ENCODE measurements at places on chromosomes 16 and 17. TPM values are rescaled to one million over a fixed set of nuclear protein-coding genes. Genes with fewer than 3 reads are reported as not detected.

GRCh38 chr17:46968224-46968834, 10.7 kb downstream of the RPRML start:
- no peaks in the 10 kb centered on the region for H3K36me3 ChIP-seq
- H3K27ac ChIP-seq, result no peak overlapping the region
- peaks cover 2% of the 10 kb centered on the region for H3K4me1 ChIP-seq
- no peak overlapping the region for H3K4me3 ChIP-seq
- no peaks in the 10 kb centered on the region for H3K27me3 ChIP-seq

- no peak overlapping the region for H3K4me3 ChIP-seq
- H3K27me3 ChIP-seq, result peaks cover 10% of the 10 kb centered on the region
- no peak overlapping the region for H3K27ac ChIP-seq
- peaks cover 20% of the 10 kb centered on the region for H3K4me1 ChIP-seq
- H3K36me3 ChIP-seq, result peaks cover 2% of the 10 kb centered on the region
- no peak for DNase-seq
Measured at GRCh38 chr17:44390250-44390870, 911 bp upstream of the ITGA2B start.

- no peak overlapping the region for H3K4me3 ChIP-seq
- H3K4me1 ChIP-seq, result peaks cover 3% of the 10 kb centered on the region
- no peak overlapping the region for H3K27ac ChIP-seq
Measured at GRCh38 chr16:26772503-26772902, 294.2 kb upstream of the C16orf82 start.

DNA sequence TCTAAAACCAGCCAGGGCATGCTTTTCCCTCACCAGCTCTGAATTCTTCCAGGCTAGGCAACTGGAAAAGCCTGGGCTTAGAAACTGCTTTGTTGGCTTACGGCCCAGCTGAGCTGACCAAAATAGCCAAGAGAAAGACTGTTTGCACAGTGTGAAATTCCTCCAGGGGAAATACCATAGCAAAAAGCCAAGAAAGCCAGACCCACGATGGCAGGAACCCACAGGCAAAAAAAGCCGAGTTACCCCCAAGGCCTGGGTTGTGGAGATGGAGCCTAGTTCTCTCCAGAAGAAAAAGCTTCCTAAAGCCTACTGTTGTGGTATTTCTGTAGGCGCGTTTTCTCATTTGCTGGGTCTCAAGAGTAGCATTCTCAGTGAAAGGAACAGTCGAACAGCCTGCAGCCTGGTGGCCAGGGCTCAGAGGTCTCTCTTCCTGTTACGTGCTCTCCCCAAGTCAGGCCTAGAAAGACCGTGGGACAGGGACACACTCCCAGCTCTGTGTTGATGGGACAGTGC, 9.2 kb downstream of the SP2 start:
- no peak overlapping the region for H3K27ac ChIP-seq
- no peaks in the 10 kb centered on the region for H3K27me3 ChIP-seq
- H3K4me1 ChIP-seq, result peaks cover 20% of the 10 kb centered on the region
- H3K36me3 ChIP-seq, result peaks cover 29% of the 10 kb centered on the region
- no peak for DNase-seq

- no peaks in the 10 kb centered on the region for H3K27me3 ChIP-seq
- no peak for DNase-seq
- no peak overlapping the region for H3K4me3 ChIP-seq
- H3K36me3 ChIP-seq, result peaks cover 34% of the 10 kb centered on the region
- no peak overlapping the region for H3K27ac ChIP-seq
Measured at GRCh38 chr17:82586576-82587233, 61.5 kb downstream of the WDR45B start.

DNA sequence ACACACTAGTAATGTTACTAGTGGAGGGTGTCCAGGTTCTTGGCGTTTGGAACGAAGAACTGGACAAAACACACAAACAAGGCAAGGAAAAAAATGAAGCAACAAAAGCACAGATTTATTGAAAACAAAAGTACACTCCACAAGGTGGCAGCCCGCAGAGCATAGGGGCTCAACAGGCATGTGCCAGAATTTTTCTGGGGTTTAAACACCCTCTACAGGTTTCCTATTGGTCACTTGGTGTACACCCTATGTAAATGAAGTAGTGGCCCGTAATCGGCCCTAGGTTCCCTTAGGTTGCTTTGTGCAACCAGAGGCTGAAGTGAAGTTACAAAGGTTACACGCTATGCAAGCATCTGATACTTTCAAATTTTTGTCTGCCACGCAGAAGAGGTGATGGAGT, 8.1 kb downstream of the OR2C1 start:
- H3K27me3 ChIP-seq, result peaks cover 12% of the 10 kb centered on the region
- H3K36me3 ChIP-seq, result peaks cover 21% of the 10 kb centered on the region
- H3K4me3 ChIP-seq, result no peak overlapping the region

DNA sequence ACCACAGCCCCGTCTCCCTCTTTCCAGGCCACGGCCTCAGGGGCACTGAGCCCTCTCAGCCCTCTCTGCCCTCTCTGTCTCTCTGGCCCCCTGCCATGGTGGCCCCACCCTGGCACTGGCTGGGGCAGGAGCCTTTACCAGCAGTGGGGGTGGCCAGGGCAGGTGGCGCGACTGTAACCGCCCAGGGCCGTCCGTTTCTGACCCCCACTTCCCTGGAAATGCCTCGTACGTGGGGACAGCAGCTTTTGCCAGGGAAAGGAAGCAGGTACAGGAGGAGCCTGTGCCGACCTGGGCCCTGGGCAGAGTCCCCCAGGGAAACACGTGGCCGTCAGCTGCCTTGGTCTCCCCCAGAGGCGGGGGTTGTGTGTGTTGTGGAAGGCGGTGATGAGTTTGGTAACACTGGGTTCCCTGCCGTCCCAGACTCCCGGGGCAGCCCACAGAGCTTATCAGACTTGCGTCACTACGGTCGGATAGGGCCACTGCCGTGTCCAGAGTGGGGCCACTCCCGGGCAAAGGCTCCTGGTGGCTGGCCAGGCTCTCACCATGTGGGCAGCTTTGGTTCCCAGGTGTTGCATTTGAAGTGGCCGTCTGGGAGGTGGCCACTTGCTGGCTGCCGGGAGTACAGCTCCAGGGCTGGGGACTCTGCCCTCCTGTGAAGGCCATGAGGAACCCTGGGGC, 249.3 kb upstream of the CIBAR2 start:
- H3K4me3 ChIP-seq, result no peak overlapping the region
- H3K36me3 ChIP-seq, result no peaks in the 10 kb centered on the region
- DNase-seq, result no peak

The GNGT2 gene
- total RNA-seq, result 15.9 TPM

GRCh38 chr16:68499006-68499405, 40.1 kb upstream of the ZFP90 start:
- no peak overlapping the region for H3K27ac ChIP-seq
- H3K36me3 ChIP-seq, result no peaks in the 10 kb centered on the region
- DNase-seq, result no peak
- H3K27me3 ChIP-seq, result peaks cover 2% of the 10 kb centered on the region

GRCh38 chr17:57762452-57763395, 17.6 kb upstream of the CCDC182 start:
- H3K4me1 ChIP-seq, result peaks cover 3% of the 10 kb centered on the region
- H3K27ac ChIP-seq, result no peak overlapping the region
- H3K4me3 ChIP-seq, result no peak overlapping the region
- no peaks in the 10 kb centered on the region for H3K36me3 ChIP-seq

GRCh38 chr16:380762-381011, 1.1 kb downstream of the PGAP6 start:
- no peak for DNase-seq
- H3K27me3 ChIP-seq, result peaks cover 4% of the 10 kb centered on the region
- peak overlapping the region; percentile 93 for H3K27ac ChIP-seq
- peaks cover 25% of the 10 kb centered on the region for H3K4me1 ChIP-seq

The BRCA1 gene
- 67.4 TPM for total RNA-seq

The CALB2 gene
- not detected for total RNA-seq

DNA sequence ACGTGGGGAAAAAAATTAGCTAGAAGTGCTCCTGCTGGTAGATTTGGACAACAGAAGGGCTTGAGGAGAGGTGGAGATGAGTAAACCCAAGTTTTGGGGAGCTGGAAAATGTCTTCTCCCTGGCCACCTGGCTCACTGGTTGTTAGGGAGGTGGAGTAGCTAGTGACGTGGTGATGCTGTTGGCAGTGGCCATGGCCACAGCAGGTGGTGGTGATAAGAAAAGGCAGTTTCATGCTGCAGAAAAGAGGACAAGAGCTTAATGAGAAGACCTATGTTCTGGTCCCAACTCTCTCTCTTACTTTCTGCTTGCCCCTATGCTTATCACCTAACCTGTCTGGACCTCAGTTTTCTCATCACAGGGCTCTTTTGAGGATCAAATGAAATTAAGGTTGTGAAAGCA, 223.5 kb upstream of the N4BP1 start:
- H3K4me1 ChIP-seq, result no peaks in the 10 kb centered on the region
- DNase-seq, result no peak
- H3K36me3 ChIP-seq, result no peaks in the 10 kb centered on the region
- no peak overlapping the region for H3K27ac ChIP-seq

The CDH13 gene
- total RNA-seq, result not detected

DNA sequence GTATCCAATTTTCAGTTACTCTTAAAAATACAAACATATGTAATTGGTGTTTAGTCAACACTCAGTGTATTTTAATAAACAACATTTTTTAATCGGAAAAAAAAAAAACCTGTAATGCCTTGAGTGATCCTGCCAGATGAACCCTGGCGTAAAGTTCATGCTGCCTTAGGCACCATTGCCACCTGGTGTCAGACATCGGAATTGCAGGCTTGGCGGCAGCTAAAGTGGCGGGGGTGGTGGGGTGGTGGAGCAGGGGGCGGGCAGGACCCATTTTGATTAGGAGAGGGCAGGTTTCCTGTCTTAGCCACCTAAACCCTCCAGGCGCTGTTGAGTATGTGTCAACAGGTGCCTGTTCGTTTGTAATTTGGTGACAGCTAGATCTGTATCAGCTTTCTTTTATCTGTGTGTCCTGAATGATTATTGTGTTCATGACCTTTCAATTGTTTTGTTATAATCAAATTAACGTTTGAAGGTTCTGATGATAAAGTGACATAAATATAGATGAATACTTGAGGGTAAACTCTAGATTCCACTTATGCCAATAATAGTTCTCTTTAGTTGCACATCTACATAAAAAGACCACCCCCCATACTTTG, 588.7 kb downstream of the CDH13 start:
- DNase-seq, result peak; percentile 55
- H3K27ac ChIP-seq, result no peak overlapping the region
- H3K4me1 ChIP-seq, result no peaks in the 10 kb centered on the region
- H3K36me3 ChIP-seq, result no peaks in the 10 kb centered on the region

DNA sequence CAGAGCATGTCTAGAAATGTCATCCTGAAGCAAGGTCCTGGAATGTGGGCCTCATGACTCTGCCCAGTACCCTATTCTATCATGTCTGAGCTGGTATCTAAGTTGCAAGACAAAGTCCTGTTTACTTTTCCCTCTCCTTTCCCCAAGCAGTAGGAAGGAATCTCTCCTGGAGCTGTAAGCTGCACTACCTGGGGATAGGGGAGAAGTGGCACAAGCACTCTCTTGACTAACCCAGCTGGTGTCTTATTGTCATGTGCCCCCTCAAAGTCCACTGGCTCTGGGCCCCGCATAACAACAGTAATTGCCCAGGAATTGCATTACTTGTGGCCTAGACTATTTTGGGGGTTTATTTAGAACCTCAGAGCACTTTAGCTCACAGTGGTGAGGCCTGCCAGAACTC, 1366.3 kb upstream of the GOT2 start:
- H3K36me3 ChIP-seq, result no peaks in the 10 kb centered on the region
- no peaks in the 10 kb centered on the region for H3K4me1 ChIP-seq
- no peak overlapping the region for H3K27ac ChIP-seq
- H3K4me3 ChIP-seq, result no peak overlapping the region

- H3K27me3 ChIP-seq, result peaks cover 7% of the 10 kb centered on the region
- peaks cover 3% of the 10 kb centered on the region for H3K36me3 ChIP-seq
- H3K4me3 ChIP-seq, result no peak overlapping the region
- no peak for DNase-seq
Measured at GRCh38 chr17:28258347-28258887, 60.6 kb upstream of the TMEM97 start.

DNA sequence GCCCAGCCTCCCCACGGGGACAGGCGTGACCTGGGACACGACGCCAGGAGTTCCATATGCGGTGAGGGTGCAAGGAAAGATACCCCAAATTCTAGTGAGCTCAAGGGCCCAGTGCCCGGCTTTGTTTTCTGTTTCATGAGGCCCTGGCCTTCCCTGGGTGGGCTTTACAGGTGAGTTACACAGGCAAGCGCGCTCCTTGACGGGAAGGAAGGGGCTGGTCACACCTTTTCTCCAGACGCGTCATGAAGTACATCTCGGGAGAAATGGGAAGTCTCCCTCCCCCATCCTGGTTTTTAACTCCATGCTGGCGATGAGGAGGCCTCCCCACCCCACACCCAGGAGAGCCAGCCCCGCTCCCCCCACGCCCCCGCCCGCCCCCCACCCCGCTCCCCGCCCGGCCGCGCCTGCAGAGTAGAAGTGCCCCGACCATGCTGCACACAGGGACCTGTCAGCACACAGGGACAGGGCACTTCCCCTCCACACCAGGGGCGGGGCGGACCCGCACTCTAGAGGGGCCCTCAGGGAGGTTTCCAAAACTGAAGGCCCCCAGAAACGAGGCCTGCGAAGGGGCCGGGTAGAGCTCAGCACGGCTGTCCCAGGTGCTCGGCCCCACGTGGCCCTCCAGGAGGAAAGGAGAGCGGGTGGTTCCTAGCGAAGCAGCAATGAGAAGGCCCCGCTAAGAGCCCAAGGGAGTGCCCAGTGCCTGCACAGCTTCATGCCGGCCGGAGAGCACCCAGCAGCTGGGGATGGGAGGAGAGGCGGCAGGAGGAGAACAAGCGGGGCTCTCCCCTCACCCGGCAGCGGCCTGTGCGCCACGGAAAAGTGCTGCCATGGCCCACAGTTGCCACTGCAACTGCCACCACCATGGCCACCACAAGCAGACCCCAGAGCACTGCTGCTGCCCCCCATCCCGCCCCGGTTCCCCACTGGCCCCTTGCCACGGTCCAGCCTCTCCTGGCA, 7.7 kb downstream of the CYB561 start:
- no peaks in the 10 kb centered on the region for H3K27me3 ChIP-seq
- no peak for DNase-seq
- peaks cover 14% of the 10 kb centered on the region for H3K36me3 ChIP-seq
- H3K4me1 ChIP-seq, result peaks cover 65% of the 10 kb centered on the region
- no peak overlapping the region for H3K4me3 ChIP-seq
- peak overlapping the region; percentile 89 for H3K27ac ChIP-seq
